ENCODE measurements at places on chromosomes 16 and 17.

DNA sequence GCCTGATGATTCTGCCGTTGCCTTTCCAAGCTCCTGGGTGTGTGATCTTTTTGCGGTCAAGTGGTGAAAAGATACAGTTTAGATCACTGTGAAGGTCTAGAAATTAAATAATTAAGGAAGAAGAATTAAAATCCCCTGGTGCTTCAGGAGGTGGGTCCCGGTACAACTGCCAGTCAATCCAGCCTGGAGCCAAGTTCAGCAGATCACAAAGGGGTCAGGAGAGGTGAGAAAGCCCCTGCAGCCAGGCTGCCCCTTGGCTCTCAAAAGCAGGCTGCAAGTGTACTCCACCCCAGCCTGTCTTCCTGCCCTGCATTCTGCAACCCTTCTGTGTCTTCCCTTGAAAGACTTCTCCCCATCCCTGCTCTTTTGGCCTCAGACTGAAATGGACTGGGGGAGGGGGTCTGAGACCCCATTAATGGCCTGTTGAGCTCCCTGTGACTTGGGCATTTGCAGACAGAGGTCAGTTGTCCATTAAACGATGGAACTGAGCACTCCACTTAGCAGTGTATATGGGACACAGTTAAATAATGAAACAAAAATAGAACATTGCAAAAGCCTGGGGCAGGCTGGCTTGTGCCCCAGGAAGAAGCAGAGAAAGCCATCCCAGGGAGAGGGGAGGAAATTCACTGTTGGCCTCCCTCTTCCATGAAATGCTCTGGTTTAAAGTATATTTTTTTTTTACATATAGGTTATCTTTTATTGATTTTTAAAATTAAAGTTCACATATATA lies 15.1 kb downstream of the CACNG5 start:
- no peak for DNase-seq

DNA sequence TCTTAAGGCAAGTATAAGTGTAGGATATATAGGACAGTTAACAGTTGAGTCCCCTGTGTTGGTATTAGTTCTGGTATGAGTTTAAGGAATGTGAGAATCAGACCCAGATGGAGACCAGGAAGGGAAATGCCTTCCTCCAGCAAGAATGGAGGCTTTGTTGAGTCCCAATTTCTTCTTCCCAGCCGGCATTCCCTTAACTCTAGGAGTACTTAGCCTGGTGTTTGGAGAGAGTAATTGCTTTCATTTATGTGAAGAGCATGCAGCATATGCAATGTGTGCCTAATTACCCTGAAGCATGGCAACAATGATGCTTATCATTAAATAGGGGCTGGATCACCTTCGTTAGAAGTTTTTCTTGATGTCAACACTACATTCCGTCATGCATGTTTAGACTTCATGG lies 225.9 kb upstream of the XYLT1 start:
- DNase-seq, result no peak

- peak; percentile 99 for DNase-seq
Measured at GRCh38 chr17:7959503-7960253, 27.7 kb downstream of the CNTROB start.

GRCh38 chr16:77569406-77569805 lies 134.6 kb upstream of the ADAMTS18 start:
- DNase-seq, result no peak

DNA sequence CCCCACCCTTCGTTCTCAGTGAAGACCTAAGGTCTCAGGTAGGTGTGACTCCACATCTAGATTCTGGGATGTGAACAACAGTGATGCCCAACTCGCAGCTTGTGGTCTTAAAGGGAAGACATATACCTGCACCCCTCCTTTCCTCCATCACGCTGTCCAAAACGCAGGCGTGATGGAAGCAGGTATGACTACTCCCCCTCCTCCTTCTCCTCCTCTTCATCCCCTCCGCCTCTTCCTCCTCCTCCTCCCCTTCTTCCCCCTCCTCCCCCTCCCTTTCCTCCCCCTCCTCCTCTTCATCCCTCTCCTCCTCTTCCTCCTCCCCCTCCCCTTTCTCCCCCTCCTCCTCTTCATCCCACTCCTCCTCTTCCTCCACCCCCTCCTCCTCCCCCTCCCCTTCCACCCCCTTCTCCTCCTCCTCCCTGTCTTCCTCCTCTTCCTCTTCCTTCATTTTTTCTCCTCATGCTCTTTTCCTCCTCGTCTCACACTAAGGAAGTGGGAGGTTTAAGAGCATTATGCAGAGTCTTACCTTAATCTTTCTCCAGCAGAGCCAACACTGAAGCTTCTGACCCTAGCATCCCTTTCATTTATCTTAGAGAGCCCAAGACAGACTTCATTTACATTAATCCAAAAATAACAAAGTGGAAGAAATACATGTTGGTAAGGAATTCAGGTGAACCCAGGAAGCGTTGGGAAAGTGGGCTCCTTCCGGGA lies 352.5 kb downstream of the FOXL1 start:
- DNase-seq, result peak; percentile 33

- DNase-seq, result no peak
Measured at GRCh38 chr17:52027081-52027480, 131.4 kb downstream of the CA10 start.

DNA sequence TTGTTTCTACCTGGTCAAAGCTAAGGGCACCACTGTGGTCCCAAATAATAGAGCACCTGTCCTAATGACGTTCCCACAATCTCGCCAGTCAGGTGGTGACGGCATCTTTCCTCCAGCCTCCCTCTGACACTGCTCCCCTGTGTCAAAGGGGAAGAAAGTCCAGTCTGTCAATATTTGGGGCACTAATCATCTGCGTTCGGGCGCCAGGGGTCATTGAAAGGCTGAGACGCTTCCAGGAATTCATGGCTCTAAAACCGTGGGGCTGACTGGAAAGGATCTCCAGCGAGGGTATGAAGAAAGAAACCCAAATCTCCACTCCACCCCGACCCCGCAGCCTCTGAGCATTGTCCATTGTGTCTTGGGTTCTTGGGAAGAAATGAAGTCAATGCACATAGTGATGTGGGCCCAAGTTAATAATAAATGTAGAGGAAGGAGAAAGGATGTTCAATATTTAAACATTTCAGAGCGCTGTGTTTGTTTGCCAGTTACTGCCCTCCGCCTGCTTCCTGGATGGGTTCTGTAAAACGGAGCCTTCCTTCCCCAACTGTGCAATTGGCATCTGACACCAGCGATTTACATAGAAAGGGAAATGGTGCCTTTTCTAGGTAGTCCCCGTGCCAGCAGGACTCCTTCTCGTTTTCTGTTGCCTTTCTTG lies 103.2 kb downstream of the SOCS1 start:
- no peak for DNase-seq

DNA sequence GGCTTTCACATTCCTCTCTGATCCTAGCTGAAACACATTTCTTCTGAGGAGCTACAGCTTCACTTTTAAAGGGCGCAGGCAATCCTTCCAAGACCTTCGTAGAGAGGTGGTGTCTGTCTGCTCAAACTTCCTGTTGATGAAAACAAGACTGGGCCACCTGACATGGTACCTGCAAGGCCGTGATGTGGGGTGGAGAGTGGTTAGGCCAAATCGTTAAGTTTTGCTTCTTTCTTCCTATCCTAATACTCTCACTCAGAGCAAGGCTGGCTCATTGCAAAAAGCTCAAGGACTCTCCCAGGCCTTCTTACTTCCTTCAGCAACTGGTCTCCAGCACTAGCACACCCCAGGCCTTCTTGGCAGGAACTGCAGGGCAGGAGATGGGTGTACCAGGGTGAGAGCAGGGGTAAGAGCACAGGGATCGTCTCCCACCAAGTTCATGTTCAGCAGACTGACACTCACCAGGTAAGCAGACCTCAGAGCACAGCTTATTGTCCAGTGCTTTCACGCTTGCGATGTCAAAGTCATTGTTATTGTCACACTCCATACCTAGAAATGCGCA lies 10.9 kb upstream of the FOXJ1 start:
- DNase-seq, result no peak

- no peak for DNase-seq
Measured at GRCh38 chr16:892006-892405, 78.8 kb downstream of the LMF1 start.

- no peak for DNase-seq
Measured at GRCh38 chr16:89005201-89006035, 28.4 kb upstream of the CBFA2T3 start.

DNA sequence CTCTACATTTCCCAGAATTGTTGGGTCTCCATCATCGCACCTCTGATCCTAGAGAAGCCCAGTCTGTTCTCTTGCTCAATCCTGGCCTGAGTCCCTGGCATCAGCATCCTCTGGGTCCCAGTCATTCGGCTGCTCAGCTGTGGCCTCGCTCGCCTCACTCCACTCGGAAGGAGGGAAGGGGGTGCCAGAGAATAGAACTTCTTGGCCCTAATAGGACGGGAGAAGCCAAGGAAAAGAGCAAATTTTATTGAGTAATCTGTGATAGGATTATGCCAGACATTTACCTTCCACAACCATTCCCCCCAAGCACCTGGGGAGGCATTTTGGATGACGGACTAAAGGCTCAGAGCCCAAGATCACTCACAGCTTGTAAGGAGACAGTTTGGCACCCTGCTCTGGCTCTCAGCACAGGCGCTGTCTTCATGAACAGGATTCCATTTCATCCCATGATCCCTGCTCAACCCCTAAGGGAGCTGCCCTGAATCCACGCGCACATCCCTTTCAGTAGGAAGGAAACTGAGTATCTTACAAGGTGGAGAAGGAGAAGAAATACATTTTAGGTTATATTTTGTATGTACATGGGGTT lies 498 bp upstream of the CLEC10A start:
- no peak for DNase-seq

DNA sequence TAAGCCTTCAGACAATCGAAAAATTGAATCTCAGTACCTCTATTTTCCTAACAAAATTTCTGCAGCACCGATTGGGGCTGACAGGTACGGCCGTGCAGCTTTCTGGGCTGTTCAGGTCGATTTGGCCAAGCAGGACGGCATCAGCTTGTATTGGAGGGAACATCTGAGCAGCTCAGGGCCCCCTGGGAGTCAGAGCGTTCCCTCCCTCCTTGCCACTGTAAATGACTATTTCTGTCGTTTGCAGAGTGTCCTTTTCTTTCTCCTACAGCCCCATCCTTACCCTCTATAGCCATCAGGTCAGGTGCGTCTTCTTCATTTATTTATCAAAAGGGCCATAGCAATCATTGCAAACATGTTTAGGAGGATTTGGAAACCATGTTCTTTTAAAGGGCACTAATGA lies 731.1 kb downstream of the WWOX start:
- no peak for DNase-seq

DNA sequence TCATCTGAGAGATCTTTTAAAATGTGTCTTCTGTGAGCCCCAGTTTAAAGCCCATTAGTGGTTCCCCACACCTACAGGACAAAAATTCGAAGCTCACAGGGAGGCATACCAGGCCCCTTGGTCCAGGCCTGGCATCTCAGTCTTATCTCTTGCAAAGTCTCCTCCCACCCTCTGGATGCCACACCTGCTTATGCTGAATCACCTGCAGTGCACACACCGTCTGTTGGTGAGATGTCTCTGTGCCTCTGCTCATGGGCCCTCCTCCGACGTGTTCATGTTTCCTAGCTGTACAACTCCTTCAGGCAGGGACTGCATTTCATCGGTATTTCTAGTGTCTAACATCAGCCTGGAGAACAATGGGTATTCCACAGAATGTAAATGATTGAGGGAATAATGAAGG lies 41.6 kb downstream of the RNF157 start:
- no peak for DNase-seq

Data from amniotic epithelial cell (primary cell).